ENCODE measurements at places on chromosomes 7 and 10.

DNA sequence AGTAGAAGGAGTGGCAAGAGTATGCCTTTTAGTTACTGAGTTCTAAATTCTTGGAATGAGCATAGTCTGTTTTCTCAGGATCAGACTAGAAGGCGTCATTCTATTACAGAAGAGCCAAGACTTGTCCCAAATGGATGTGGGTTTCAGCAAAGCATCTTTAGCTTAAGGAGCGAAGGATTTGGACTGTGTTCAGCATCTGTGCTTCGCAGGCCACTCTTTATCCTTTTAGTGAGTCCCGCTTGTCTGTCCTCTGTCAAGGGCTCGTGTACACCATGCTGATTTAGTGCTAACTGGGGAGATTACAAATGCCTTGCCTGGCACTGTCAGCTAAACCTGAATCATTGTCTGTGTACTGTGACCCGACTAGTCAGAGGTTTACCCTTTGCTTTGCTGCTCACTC is 465.7 kb downstream of the AUTS2 start:
- no peak for DNase-seq

- no peak for DNase-seq
Observed at GRCh38 chr10:15624401-15625196, 95.1 kb downstream of the ITGA8 start.

DNA sequence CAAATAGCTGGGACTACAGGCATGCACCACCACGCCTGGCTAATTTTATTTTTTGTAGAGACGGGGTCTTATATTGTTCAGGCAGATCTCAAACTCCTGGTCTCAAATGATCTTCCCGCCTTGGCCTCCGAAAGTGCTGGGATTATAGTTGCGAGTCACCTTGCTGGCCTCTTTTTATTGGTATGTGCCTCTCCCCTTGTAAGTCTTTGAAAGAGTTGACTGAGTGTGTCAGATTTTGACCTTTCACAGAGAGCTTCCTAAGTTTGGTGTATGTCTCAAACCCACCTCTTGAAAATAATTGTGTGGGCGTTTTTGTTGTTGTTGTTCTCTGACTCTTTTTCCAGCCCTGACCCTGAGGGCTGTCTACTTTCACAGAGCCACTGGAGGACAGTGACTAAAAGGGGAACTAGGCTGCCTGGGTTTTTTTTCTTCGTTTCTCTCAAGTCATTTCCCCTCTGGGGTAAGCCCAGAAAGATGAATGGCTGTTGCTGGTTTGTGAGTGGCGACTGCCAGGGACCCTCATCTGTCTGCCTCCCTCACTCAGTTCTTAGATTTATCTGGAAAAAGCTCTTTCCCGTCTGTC is 262.8 kb downstream of the ZEB1 start:
- DNase-seq, result no peak

GRCh38 chr10:61470740-61471139 is 17.6 kb upstream of the TMEM26 start:
- no peak for DNase-seq

- DNase-seq, result no peak
Observed at GRCh38 chr10:3954615-3955014, 169.6 kb upstream of the KLF6 start.

- no peak for DNase-seq
Observed at GRCh38 chr10:127986531-127987466, 79.9 kb downstream of the PTPRE start.

DNA sequence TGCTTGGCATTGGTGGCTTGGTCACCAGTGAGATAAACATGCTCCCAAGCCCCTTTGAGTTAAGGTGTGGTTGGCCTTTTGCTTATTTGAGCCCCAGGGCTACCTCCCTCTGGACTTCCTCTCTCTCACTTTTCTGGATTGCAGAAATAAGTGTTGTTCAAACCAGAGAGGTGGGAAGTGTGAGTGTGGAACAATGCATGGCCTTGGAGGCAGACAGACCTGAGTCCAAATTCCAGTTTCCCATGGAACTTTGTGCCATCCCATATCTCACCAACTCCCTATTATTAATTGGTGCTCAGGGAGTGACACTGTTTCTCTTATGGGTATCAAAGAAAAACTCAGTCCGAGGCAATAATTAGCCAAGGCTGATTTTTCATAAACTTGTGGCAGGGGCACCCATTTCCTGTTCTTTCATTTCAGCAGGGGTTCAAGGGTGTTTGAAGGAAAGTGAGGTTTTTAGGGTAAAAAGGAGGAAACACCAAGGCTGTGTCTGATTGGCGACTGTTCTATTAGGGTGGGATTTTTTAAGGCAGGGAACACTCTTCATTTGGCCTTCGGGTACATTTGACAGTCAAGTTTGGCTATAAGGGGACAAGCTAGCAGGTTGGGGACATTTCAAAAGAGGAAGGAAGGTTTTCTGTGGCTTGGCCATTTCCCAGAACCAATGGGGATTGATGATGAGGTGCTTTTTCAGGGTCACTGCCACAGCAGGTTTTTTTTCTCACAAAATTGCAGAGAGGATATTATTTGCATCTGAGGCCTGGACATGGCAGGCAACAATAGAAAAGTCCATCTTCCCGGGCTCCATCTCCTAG is 148.8 kb upstream of the NPY start:
- no peak for DNase-seq

- DNase-seq, result no peak
Observed at GRCh38 chr10:31383810-31384588, 65.0 kb downstream of the ZEB1 start.

DNA sequence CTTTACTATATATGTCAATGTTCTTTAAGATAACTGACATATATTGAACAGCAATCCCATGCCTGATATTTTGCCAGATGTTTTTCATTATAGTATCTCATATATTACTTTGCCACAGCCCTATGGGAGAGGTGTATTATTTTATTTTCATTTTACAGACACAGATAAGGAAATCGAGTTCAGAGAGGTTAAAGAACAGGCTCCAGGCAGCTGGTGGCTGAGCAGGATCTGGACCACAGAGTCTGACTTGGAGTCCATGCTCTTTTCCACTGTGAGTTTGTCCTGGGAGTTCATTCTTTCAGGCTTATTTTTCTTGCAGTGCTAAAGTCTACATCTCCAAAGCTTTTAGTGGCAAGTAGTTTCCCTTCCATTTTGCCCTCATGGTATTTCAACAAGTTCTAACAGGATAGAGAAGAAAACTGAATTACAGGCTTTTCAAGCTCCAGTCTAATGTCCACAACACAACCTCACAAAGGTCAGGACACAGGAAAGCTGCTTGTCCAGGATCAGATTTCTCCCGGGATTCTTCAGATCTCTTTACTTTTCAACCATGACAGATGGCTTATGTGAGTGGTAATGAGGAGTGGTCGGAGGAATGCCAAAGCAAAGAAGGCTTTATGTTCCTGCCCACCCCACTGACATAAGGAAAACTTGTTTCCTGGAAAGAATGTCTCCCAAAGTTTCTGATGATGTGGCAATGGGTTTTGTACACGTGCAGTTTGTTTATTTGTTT is 13.1 kb upstream of the SLC35B4 start:
- no peak for DNase-seq

- DNase-seq, result peak; percentile 39
Observed at GRCh38 chr10:61943674-61944378, 42.3 kb downstream of the ARID5B start.

DNA sequence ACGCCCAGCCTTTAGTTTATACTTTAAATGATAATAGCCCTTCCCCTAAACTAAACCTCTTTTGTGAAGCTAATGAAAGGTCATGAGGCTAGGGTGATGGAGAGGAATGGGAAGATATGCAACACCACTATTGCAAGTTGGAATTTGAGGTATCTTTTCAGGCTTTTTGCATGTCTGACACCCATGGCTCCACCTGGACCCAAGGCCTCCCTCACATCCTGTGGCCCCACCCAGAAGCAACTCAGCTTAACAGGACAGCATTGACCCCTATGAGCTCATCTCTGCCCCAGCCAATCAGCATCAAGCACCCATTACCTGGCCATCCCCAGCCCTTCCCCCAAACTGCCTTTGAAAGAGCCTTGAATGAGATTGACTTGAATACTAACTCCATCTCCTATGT is 674.2 kb upstream of the NRP1 start:
- no peak for DNase-seq

- no peak for DNase-seq
Observed at GRCh38 chr10:71390921-71391690, 5.6 kb upstream of the CDH23 start.

DNA sequence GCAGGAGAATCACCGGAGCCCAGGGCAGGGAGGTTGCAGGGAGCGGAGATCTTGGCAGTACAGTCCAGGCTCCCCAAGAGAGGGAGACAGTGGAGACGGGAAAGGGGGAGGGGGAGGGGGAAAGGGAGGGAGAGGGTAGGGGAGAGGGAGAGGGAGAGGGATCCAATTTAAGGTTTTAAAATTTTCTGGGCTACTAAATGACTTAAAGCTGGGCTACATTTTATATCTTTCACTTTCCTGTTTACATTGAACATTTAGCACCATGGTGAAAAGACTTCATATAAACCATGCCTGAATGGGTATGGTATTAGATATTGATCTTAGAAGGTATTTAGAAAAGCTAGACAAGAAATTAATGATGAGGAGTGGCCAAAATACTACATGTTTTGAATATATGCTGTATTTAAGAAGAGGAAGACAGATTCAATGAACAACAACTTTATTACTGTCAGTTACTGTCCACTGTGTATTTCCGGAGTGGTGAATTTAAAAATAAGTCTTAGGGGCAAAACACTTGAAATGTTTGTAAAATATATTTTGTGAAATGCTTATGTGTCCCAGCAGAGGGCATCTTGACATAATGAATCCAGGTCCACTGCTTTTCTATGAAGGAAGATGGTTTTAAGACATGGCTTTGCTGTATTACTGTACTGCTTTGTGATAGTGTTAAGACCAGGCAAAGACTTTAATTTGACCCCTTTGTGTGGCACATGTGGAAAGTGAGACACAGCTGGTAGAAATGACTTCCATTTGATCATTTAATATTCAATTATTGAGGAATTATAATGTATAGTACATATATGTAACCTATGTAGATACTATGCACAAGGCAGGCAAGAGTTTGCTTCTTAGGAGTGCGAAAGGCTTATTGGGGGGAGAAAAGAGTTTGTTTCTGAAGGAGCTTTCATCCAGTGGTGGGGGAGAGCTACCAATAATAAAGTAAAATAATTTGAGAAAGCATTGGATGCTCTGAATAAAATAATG is 52.8 kb downstream of the NRF1 start:
- no peak for DNase-seq

GRCh38 chr10:100670828-100671479 is 74.4 kb upstream of the PAX2 start:
- DNase-seq, result peak; percentile 83

DNA sequence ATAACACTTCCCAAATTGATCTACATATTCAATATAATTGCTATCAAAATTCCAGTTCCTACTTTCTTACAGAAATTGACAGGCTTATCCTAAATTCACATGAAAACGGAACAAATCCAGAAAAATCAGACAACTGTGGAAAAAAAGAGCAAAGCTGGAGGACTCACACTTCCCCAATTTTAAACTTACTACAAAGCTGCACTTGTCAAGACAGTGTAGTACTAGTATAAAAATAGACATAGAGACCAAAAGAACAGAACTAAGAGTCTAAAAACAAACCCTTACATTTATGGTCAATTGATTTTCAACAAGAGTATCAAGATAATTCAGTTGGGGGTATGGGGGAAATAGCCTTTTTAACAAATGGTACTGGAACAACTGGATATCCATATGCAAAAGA is 27.5 kb downstream of the LMBR1 start:
- DNase-seq, result no peak

GRCh38 chr7:119842337-119842736 is 430.6 kb upstream of the KCND2 start:
- DNase-seq, result no peak

- DNase-seq, result no peak
Observed at GRCh38 chr10:1187855-1188557, 131.8 kb downstream of the WDR37 start.

DNA sequence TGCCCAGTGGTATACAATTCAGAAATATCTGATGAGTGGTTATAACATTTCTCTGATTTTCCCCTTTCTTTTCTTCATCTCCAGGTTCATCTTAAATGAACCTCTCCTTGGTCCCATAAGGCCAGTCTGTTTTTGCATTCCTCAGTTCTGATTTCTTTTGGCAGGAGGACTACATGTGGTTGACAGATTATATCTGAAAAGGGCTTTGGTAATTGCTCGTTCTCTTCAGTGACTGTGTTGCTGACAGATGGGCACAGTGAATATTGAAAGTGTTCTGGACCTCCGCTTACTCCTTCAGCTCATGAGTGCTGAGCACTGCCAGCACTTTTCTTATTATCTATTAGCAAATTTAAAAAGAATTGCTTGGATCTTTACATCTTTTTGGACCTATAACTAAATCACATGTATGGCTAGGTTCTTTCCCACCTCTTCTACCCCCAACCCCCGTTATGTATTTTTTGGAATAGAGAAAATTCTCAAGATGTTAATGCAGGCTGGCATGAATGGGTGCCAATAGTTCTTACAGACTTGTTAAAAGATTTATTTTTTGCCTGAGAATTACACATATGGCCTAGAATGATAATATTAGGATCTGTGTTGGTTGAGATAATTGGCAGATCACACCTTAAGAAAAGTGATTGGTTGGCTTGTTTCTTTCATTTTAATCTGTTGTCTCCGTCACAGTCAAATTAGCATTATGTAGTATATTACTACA is 323.0 kb downstream of the EXOC4 start:
- DNase-seq, result no peak

GRCh38 chr7:13604178-13604577 is 385.3 kb downstream of the ETV1 start:
- DNase-seq, result no peak

DNA sequence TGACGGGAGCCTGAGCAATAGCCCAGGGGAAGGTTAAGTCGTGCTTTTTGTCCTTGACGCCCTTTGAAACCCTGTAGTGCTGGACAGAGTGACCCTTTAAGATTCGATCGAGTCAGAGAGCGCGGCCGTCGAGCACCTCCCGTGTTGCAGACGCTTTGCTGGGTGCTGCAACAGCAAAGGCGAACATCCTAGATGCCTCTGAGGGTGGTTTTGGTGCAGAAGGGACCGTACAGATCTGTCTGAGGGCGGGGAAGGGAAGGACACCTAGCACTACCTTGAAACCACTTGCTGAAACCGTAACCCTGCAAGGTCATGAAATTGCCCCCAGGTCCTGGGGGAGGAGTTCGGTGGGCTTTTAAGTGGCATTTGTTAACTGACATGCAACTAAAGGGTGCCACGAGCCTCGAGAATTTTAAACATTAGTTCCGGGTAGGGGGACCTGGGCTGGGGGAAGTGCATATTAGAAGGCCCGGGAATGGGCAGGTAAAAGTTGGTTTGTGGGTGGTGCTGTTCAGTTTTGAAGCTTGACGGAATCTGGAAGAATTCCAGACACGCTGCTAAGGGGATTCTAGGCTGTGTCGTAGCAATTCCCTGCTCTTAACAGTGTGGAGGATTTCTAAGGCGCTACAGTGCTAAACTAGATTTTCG is 786 bp downstream of the ATP5F1C start:
- DNase-seq, result no peak

GRCh38 chr10:131899695-131900349 is 986 bp upstream of the PPP2R2D start:
- no peak for DNase-seq

All from activated T-cell treated with anti-CD3 and anti-CD28 coated beads, Interleukin-2, amount 50 U/mL, for 72 hours (primary cell).